ENCODE measurements at places on chromosomes 1 and 21. TPM values are rescaled to one million over a fixed set of nuclear protein-coding genes. Genes with fewer than 3 reads are reported as not detected.

DNA sequence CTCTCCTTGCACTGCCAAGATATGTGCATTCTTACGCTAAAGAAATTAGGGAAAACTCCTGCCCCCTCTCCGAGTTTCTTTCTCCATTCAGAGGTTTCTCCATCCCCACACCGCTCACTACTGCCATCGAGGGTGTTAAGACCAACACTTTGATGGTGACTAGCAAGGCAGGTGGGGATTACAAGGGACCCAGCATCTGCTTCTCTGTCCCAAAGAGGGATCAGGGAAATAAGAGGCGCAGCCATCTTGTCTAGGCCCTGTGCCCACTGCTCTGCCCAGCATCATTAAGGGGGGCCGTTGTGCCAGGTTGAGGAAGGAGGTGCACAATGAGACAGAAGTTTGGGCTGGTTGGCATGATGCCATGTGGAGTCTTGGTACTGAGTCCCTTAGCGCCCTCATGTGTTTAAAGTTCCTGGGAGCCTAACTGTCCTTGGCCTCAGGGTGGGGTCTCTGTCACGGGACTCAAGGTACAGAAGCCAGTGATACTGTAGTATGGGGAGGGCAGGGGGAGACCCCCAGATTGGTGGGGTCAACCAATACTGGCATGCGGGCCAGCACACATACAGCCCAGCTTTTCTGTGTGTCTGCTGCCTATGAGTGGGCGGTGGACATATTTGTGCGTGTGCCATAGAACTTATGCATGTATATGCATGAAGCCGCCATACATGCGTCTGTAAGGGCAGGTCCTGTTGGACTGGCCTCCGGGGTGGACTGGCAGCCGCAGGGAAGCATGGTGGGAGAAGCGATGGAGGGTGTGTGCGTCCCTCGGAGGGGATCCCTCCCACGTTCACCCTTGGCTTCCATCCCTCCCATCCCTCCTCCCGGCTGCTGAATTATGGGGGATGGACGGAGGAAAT is 5.5 kb downstream of the EFNA3 start:
- ATAC-seq: peak; percentile 3

GRCh38 chr1:183027791-183028190 is 4.6 kb downstream of the LAMC1 start:
- ATAC-seq: no peak

GRCh38 chr1:169495916-169496315 is 10.2 kb upstream of the SLC19A2 start:
- ATAC-seq: peak; percentile 64

DNA sequence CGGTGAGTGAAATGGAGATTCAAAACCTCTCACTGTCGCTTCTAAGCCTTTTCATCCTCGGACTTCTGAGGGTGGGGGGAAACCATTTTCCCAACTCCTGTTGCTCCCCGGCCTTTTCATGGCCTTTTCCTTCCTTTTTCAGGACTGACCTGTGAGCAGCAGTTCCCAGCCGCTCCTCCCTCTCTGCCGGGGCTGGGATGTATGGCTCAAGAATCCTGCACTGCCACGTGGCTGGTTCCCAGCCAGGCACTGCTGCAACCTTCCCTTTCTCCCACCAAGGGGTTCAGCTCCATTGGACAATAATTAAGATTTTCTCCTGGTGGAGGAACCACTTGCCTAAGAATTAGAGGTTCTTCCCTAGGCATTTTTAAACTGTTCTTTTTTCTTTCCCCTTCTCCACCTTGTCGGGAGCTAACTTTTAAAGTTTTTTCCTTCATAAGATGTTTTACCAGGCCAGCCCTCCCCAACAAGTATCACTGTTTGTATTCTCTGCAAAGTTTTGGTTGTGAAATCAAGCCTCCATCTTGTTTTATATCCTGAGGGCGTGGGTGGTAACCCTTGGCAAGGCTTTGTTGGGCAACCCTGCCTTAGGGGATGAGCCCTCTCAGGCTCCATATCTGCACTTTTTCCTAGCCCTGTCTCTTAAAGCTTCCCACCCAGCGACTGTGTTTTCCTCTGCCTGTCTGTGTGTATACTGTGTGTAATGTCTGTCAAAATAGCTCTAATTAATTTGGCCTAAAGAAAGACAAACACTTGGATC is 1166.6 kb upstream of the ADGRL2 start:
- no peak for ATAC-seq

- no peak for ATAC-seq
Observed at GRCh38 chr1:96741335-96741734, 19.8 kb downstream of the PTBP2 start.

GRCh38 chr1:182588500-182589396 is at the start of gene RNASEL:
TSS of gene RNASEL (minus strand) at chr1:182589256. CDS start at chr1:182586806, 2,450 bp downstream.
- ATAC-seq: peak; percentile 94

- no peak for ATAC-seq
Observed at GRCh38 chr1:98314601-98315000, 346.9 kb upstream of the SNX7 start.

GRCh38 chr1:52080014-52080415 is 23.9 kb downstream of the BTF3L4 start:
- ATAC-seq: no peak

DNA sequence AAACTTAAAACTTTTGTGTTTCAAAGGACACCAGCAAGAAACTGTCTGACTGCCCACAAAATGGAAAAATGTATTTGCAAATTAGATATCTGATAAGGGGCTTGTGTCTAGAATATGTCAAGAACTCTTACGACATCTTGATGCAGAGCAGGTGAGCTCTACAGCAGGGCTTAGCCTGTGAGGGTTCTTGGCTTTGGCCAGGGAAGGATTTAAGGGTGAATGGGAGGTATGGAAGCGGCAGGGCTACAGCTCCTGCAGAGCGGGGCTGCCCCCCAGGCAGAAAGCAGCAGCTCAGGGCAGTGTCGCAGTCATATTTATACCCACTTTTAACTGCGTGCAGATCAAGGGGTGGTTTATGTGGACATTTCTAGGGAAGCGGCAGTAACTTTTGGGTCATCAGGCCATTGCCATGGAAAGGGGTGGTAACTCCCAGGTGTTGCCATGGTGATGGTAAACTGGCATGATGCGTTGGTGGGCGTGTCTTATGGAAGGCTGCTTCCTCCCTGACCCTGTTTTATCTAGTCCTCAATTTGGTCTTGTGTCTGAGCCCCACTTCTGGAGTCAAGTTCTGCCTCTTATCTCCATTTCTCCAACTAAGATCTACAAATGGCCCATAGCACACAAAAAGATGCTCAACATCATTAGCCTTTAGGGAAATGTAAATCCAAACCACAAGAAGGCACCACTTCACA is 23.2 kb downstream of the MORN1 start:
- no peak for ATAC-seq

DNA sequence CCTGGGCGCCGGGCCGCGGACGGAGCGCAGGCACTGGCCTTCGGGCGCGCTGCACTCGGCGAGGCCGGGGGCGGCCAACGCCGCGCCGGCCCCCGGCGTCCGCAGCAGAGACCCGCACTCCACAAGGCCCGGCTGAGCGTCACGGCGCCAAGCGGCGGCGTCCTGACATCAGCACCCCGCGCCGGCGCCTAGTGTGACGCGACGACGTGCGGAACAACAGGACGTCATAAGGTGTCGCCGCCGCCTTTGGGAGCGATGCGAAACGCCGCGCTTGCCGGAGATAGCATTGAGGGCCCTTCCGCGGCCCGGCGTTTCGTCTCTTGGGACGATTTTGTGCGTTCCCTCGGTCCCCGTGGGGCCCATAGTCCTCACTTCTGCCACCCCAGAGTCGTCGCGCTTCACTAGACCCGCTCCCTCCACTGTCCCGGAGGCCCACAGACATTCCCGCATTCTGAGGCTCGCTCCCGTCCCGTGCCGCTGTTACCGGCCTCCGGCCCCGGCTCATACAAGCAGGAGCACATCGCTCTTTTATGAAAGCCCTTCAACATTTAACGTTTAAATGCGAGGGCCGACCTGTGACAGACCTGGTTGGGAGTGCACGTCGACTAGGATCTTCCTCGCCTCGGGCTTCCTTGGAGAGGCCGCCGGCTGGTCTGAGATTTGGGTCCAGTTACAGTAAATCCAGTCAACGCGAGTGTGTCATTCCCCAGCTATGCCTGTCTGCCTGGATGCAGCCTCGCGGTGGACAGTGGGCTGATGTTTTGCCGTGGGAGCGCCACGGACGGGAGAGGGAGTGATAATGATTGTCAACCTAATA is at the start of gene SSU72:
Gene SSU72 (minus strand): TSS at position 143 of the 817 bp plus-strand sequence. CDS start 306 bp downstream, outside the sequence.
- peak; percentile 93 for ATAC-seq

- ATAC-seq: no peak
Observed at GRCh38 chr1:11539850-11540772, 61.2 kb downstream of the DISP3 start.

Gene CELA3B
- total RNA-seq: not detected

Gene KPNA6
- total RNA-seq: 54.1 TPM

Gene MANEAL
- 3.1 TPM for total RNA-seq

Gene CHIA
- total RNA-seq: not detected
